Stimulated activated naive CD4-positive, alpha-beta T cell (primary cell): ENCODE measurements at places on chromosomes 5 and 9.

- DNase-seq, result no peak
Measured at GRCh38 chr9:34630402-34631154, 1.7 kb upstream of the ARID3C start.

GRCh38 chr5:142725231-142726187, 39.6 kb upstream of the FGF1 start:
- DNase-seq, result no peak

DNA sequence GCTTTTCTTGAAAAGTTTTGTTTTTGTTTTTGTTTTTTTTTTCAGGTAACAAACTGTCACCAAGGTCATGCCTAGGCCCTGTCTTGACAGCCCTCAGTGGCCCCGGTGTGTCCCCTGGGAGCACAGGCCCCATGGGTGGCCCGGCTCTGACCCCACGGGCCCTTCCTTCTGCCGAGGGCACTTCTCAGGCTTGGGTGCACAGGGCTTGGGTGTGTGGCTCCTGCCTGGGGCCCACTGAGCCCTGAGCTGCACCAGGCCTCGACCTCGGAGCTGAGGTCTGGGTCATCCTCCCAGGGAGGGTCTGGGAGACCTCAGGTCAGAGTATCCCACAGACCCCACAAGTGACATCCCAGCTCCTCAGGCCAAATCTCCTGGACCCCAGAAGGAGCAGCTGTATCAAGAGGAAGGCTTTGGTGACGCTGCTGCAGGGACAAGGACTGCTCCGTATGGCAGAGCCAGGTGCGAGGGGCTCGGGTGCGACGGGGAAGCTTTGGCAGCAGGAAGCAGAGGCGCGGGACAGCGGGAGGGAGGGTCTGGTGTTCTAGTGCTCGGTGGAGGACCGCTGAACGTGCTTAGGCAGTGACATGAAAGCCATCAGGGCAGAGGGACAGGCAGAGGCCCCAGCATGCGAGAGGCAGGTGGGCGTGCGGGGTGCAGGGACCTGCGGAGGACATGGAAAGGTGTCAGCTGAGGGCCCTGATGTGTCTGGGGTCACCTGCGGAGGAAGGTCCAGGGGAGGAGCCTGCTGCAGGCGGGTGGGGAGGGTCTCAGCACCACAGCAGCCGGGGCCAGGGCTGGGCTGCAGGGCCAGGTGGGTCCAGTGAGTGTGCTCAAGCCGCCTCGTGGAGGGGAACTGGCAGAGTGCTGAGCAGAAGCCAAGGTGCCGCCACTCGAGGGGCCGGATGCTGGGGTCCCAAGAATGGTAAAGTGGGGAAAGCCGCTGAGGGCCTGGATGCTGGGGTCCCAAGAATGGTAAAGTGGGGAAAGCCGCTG, 18.4 kb upstream of the SLC9A3 start:
- no peak for DNase-seq

- DNase-seq, result no peak
Measured at GRCh38 chr5:153237671-153238332, 252.7 kb upstream of the GRIA1 start.

DNA sequence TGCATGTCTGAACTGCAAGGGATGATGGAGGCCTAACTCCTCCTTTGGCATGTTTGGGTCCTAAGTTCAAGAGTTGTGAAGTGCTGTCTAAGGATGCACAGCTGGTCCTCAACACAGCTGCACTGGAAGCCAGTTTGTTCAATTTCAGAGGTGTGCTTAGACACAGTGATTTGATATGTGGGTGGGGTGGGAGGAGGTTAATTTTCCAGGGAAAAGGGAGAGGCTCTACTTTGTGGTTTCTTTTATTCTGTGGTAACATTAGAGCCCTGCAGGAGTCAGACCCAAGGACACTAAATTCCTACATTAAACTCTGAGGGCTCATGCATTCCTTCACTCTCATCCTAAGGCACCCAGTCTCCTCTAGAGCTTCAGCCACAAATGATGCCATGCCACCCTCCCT, 188.4 kb upstream of the MAST4 start:
- no peak for DNase-seq

DNA sequence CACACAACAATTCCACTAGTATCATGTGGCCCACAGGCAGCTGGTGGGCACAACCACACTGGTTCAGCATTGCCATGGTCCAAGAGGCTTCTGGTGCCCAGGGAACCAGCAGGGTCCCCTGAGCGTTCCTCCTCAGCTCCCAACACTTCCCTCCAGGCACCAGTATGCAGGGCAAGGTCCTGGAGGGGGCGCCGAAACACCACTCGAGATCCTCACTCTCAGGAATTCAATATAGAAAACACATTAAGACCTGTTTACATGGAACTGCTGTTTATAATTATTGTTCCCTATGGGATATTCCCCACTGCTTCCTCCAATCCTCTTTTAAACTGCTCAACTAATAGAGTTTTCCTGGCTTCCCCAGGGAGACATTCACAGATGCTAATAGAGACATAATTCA, 91.9 kb upstream of the GABRP start:
- DNase-seq, result no peak

GRCh38 chr5:168056499-168057182, 234.8 kb upstream of the WWC1 start:
- DNase-seq, result no peak

DNA sequence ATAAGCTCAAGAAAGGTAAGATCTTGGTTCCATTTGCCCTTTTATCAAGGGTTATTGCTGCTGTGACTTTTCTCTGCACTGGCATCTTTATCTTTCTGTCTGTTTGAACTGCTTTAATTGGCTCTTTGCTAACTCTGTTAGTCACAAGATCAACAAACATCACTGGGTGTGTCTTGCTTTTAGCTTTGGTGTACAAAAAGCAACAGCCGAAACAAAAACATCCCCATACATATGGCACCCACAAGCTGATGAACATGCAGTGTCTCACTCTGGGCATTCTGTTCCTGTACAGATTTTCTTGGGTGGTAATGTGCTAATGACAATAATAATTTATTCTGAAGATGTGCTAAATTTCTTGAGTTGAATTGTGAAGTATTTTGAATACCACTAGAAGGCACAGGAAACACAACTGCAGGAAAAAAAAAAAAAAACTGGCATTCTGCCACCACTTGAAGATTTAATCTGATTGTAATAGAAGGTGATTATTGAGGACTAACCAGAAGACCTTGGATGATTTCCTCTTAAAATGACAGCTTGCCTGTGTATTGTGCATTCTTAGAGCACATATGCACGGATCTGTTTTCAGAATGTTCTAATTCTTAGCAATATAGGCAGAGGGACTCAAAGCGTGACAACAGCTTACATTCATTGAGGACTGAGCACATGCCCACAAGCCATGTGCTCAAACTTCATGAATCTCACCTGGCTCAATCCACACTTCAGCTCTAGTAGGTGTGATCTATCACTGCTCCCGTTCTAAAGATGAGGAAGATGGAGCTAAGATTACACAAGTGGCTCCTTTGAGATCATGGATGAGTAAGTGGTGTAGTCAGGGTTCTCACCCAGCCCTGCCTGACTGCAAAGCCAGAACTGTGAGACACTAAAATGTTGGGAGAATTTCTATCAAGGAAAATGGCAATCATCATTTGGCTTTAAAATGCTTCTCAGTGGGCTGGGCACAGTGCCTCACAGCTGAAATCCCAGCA, 96.4 kb downstream of the EBF1 start:
- DNase-seq, result no peak

- DNase-seq, result no peak
Measured at GRCh38 chr5:72064801-72065570, 42.3 kb upstream of the MAP1B start.

DNA sequence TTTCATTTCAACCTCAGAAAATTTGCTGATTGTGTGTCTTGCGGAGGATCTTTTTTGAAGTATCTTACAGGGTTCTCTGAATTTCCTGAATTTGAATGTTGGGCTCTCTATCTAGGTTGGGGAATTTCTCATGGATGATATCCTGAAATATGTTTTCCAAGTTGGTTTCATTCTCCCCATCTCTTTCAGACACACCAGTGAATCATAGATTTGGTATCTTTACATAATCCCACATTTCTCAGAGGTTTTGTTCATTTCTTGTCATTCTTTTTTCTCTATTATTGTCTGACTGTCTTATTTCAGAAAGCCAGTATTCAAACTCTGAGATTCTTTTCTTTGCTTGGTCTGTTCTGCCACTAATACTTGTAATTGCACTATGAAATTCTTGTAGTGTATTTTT, 456.9 kb downstream of the PRELID2 start:
- DNase-seq, result no peak

GRCh38 chr9:91758491-91758981, 191.5 kb downstream of the ROR2 start:
- no peak for DNase-seq

- no peak for DNase-seq
Measured at GRCh38 chr5:148909040-148909439, 82.6 kb downstream of the ADRB2 start.

- no peak for DNase-seq
Measured at GRCh38 chr9:115849679-115850412, 303.7 kb upstream of the PAPPA start.

GRCh38 chr5:115657881-115658233, 32.0 kb upstream of the TMED7 start:
- DNase-seq, result no peak

DNA sequence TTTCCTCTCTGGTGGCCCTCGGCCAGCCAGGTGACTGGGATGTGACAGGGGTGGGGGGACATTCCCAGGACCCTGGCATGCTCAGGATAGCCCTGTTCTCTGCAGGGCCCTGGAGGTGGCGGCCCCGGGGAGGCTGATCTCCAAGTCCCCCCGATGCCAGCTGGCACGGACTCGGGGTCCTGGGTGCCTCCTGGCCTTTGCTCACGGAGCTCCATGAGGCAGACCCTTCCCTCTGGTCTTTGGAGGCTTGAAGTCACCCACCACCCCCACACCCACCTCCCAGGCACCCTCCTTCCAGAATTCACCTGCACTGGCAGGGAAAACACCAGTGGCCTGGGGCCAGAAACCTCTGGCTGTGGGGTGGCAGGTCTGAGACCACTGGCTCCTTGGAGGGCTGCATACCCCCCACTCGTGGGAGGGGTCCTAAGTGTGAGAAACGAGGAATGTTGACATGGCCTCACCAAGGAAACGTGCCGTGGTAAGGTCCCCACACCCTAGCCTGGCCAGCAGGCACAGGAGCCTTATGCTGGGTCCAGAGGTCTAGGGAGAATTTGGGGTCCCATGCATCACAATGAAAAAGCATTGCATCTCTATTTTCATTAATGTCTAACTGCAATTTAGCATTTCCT, 130.8 kb upstream of the FAM120A start:
- DNase-seq, result no peak

- no peak for DNase-seq
Measured at GRCh38 chr9:105425816-105426433, 21.9 kb upstream of the FSD1L start.

DNA sequence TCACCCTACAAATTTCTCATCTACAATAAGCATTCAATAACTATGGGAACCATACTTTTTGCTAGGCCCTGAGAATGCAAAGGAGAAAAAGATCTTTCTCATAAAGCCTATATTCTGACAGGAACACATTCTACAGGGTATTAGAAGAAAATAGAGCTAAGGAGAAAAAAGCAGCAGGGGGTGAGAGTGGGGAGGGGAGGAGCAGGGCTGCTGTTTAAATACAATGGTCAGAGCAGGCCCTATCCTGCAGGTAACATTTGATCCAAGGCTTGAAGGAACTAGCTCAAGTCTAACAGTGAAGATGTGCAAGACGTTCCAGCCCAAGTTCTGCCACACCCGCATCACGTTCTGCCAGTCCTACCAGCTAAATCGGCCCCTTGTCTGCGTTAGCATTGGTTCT, 89.7 kb downstream of the ELAVL2 start:
- no peak for DNase-seq

DNA sequence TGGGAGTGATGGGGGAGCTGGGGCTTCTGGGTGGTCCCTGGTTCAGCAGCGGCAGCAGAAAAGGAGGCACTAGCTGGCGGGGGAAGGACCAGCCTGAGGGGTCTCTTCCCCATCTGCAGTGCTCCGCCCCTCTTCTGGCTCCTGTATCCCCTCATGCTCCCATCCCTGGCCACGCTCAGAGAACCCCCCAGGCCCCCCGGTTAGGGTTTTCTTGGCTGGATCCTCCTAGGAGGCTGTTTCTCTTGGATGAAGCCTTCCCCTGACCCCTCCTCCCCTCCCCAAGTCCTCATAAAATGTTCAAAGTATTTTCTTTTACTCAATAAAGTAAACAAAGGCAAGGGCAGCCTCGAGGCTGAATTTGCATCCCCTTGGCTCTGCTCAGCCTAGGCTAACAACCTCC, 60.8 kb downstream of the FGF18 start:
- DNase-seq, result no peak

DNA sequence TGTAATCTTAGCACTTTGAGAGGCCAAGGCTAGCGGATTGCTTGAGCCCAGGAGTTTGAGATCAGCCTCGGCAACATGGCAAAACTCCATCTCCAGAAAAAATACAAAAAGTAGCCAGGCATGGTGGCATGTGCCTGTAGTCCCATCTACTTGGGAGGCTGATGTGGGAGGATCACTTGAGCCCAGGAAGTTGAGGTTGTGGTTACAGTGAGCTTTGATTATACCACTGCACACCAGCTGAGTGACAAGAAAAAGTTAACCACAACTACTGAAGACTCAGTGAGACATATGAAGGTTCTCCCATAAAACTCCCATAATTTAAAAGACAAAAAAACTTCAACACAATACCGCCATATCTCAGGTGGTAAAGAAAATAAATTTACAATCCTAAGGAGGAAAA, 98.0 kb downstream of the NR6A1 start:
- no peak for DNase-seq

DNA sequence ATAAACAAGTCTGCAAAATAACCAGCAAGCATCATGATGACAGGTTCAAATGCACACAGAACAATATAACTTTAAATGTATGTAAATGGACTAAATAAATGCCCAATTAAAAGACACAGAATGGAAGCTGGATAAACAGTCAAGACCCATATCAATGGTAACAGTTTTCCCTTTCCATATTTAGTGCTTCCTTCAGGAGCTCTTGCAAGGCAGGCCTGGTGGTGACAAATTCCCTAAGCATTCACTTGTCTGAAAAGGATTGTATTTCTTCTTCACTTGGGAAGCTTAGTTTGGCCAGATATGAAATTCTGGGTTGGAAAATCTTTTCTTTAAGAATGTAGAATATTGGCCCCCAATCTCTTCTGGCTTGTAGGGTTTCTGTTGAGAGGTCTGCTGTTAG, 120.2 kb upstream of the RASA1 start:
- DNase-seq, result no peak

DNA sequence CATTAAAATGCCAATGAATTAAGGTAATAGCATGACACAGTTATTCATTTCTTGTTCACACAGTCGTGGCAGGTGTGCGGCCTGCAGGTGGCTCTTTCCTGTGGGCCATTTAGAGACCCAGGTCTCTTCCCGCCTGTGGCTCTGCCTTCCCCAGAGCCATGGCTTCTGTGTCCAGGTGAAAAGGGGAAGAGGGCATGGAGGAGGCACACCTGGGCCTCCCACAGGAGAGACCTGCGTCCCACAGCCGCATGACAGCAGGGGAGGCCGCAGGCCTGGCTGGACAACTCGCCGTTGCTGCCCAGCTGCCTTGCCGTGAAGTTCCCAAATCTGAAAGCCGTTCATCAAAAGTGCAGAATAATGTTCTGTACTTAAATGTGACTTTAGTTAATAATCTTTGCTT, 14.4 kb upstream of the PLEKHG4B start:
- DNase-seq, result no peak
